ENCODE measurements at places on chromosomes 7 and 10. TPM values are rescaled to one million over a fixed set of nuclear protein-coding genes. Genes with fewer than 3 reads are reported as not detected.

Gene CPA2
- not detected for total RNA-seq

Gene TMEM213
- not detected for total RNA-seq

Gene LGI1
- 0.13 TPM for total RNA-seq

Gene MMRN2
- total RNA-seq = 6.2 TPM

Gene EVX1
- total RNA-seq = not detected
